ENCODE measurements at places on chromosomes 3 and 15.

DNA sequence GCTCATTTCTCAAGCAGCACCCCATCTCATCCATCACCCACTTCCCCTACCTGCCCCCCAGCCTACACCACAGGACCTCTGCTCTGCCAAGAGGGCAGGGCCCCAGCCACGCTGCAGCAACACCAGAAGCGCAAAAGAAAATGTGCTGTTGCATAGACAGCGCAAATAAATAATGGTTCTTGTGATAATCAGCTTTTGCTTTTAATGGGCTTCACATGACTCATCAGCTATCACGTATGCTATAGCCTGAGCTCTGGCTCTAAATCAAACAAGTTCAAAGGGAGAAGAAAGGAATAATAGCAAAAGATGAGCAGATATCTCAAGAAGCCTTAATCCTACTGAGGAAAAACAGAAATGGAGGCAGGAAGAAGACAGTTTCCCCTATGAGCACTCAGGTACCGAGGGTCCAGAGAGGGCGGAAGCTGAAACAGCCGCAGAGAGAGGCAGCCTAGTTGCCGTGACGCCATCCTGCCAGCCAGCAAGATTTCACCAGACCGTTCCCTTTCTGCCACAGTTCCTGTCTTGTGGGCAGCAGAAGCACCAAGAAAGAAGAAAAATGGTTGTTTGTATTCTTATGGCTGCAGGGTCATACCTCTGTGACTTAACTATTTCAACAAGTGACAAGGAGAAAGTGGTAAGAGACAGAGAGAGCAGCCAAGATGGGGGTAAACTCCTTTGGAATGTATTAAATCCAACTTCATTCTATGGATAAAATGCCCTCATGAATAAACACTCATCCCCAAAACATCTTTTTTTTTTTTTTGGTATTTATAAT lies 22.0 kb downstream of the RAB27A start:
- DNase-seq: no peak

DNA sequence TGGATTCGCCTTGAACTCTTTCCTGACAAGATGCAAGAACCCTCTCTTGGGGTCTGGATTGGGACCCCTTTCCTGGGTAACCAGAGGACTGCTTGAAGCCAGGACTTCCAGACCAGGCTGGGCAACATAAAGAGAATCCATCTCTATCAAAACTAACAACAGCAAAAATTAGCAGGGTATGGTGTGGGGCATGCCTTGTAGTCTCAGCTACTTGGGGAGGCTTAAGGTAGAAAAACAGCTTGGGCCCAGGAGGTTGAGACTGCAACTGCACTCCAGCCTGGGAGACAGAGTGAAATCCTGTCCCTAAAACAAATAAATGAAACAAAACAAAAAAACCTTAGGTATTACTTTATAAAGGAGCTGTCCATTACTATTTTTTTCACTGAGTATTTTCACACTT lies 93.1 kb upstream of the PLXND1 start:
- no peak for DNase-seq

DNA sequence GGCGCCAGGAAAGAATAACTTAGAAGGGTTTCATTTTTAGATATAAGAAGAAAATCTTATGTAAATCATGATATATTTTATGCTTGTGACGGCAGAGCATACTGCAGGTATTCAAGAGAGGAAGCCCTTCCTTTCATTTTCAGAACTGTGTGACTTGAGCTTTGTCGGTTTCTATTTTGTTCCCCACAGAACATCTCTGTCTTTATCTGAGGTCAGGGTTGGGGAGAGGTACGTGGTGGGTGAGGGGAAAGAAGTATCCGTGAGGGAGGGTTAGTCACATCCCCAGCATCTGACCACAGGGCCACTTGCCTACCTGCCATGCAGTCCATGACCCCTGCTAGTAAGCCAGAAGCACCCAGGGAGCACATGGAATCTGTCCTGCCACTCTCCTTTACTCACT lies 126.5 kb downstream of the DGKG start:
- DNase-seq: no peak

GRCh38 chr3:162729686-162730085 lies 1233.1 kb downstream of the OTOL1 start:
- no peak for DNase-seq

GRCh38 chr3:14388201-14388600 lies 14.2 kb upstream of the SLC6A6 start:
- no peak for DNase-seq

DNA sequence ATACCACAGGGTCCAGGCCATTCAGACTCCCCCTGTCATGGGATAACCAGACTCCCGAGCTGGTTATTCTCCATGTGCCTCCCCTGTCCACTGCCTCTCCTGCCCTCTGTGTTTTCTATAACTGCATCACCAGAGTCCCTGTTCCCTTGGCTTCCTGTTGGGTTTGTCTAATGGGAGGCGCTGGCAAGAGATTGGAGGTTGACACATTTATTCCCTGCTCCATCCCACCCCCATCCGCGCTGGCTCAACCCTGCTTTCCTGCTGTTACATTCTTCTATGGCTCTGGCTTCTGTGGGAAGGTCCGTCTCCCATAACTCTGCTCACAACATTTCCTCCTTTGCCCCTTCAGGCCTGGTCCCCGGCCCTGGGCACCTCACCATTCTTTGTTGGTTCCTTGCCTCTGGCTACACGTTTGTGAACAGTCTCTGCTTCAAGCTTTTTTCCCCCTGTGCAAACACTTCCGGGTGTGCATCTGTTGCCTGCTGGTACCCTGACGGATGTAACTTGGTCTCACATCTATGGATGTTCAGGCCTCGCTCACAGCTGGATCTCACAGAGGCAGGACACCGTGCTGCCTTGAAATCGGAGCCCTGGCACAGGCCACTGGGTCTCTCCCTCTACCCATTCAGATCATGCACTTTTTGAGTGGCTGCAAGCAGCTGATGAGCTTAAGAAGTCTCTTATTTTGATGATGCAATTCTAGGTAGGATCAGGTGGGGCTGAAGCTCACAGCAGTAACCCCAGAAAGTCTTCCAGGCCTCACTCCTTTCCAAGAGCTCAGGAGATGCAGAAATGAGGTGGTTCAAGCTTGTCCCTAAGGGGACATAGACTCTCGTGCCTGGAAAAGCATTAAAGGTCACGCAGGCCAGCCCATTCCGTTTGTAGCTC lies 68.6 kb upstream of the ATP13A3 start:
- DNase-seq: no peak

Data from nephron progenitor cell (in vitro differentiated cells).